MG63 (cell line): ENCODE measurements at places on chromosomes 13 and 19. TPM values are rescaled to one million over a fixed set of nuclear protein-coding genes. Genes with fewer than 3 reads are reported as not detected.

GRCh38 chr19:10333758-10334587 lies 644 bp upstream of the RAVER1 start:
- DNase-seq, result no peak

DNA sequence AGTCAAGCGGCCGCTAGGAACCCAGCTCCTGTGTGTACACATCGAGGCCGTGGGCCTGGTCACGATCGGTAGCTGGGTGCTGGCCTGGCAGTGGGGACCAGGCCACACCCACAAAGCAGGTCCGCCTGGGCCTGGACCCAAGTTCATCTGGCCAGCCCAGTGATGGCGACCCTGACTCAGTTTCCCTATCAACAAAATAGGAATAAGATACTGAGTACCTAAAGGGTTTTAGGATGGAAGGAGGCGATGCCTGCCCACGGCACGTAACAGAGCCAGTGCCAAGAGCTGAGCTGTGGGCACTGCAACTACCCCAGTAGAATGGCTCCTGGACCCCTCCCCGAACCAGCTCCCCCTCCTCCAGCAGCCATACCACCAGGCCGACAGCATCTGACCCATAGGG lies 243.5 kb upstream of the SGCG start:
- DNase-seq, result no peak

The SACS gene
- total RNA-seq, result 32.1 and 51.2 TPM in 2 replicates

The CRX gene
- total RNA-seq, result not detected in 2 replicates

DNA sequence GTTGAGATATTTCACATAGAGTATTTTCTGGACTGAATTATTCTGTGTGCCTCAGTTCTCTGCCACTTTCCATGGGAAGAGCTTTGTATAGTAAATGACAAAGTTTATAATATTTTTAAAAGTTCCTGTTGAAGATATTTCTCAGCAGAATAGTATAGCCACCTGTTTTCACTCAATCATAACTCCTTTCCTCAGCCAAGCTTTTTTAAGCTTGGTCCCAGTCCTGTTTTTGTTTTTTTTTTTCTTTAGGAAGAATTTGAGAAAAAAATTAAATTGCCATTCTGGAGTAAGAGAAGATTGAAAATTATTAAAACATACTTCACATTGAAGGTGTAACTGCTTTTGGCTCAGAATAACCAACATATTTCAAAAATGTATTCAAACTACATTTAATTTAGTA lies 55.5 kb downstream of the ENOX1 start:
- no peak for DNase-seq

DNA sequence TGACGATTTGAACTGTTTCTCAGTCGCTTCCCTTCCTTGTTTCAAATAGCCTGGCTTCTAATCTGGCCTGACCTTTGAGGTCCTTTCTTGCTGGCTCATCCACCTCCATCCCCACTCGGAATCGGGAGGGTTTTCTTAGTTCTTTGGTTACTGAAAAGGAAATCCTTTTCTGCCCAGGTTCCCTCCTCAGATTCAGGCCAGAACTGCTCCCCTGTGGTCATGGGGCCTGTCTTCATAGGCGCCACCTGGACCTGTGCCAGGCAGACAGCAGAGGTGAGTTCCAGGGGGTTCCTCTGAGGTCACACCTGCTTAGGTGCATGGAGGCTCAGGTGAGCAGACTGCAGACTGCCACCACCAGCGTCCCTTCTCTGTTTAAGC lies 62.4 kb downstream of the AKAP11 start:
- no peak for DNase-seq

GRCh38 chr13:32261567-32261966 lies 53.6 kb downstream of the ZAR1L start:
- DNase-seq, result peak; percentile 46

The FXYD1 gene
- not detected in 2 replicates for total RNA-seq

- no peak for DNase-seq
Measured at GRCh38 chr19:56912401-56913112, 72.0 kb upstream of the PEG3 start.

- DNase-seq, result no peak
Measured at GRCh38 chr19:7982103-7982502, 23.3 kb downstream of the ELAVL1 start.

DNA sequence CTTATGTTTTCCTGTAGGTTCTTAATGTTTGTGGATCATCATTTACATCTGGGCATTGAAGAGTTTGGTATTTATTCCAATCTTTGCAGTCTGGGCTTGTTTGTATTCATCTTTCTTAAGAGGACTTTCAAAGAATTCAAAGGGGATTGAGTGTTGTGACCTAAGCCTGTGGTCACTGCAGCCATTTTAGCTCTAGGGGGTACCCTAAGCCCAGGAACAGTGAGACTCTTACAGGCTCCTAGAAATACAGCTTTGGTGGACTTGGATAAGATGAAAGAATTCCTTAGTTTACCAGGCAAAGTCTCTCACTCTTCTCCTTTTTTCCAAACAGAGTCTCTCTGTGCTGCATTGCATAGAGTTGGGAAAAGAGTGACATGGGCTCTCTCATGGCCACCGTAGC lies 2539.0 kb upstream of the PCDH20 start:
- DNase-seq, result no peak

DNA sequence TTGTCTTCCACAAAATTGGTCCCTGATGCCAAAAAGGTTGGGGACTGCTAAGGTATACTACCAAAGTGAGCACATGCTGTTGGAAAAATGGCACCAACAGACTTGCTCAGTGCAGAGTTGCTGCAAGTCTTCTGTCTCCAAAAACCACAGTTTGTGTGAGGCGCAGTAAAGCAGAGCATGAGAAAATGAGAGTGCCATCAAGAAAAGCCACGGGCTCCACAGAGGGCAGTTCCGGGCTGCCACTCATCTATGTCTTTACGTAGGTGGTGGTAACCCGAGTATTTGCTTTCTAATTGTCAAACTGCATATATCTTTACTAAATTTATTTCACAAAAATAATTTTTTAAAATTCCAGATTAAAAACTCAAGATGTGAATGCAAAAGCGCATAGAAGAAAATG lies 123.8 kb downstream of the RNF17 start:
- no peak for DNase-seq

GRCh38 chr13:42078128-42078808 lies 29.8 kb downstream of the DGKH start:
- no peak for DNase-seq

- peak; percentile 49 for DNase-seq
Measured at GRCh38 chr19:42018503-42019193, 24.6 kb upstream of the ATP1A3 start.

DNA sequence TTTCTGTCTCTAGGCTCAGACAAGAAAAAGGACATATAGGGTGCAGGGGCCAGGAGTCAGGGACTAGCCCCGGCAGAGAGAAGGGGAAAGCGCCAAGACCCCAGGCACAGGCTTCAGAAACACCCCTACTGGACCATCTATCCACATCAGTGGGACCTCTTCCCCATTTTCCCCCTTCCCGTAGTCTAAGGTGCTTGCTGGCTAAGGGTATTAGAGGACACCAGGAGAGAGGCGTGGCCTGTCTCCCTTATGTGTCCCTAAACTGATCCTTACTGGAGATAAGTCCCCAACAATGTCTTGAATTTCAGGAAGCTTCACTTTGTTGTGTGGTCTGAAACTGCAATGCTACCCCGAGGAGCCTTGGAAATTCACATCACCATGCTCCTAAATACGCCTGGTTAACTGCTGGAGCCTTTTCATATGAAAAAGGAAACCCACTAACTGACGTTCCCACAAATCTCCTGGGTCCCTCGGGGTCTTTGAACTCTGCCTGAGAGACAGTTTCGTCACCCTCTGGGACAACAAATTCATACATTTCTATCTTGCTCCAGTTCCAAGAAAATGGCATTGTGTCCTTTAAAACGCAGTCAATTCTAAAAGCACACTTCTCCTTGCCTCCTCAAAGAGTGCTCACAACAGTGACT lies 197.7 kb downstream of the COL4A1 start:
- no peak for DNase-seq

DNA sequence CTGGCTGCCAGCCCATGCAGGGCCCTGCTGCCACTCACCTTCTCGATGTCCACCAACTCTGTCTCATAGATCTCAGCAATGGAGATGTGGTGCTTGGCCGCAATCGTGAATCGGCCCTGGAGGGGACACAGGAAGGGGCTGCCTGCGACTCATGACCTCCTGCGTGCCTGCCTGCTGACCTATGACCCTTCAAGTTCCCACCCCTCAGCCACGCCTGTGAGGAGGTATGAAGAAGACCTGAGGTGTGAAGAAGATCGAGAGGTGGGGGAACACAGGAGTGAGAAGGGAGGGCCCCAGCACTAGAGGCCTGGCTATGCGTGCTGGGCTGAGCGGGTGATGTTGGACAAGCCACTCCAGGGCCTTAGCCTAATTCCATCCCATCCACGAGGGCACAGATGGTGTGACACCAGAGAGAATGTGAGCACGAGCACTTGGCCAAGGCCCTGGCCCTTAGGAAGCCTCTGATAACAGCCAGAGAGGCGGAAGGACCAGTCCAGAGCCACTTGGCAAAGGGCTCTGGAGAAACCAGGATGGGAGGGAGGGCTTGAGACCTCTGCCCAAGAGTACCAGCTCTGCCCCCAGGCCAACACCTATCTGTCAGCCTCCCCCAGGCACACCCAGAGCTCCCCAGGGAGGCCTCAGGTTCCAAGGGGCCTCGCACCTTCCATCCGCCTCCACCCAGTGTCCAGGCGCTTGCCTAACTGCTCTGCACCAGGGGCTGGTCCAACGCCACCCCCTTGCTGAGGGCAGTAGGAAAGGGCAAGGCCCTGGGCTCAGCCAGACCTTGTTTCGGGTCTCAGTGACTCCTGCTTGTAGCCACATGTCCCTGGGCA lies 9.6 kb upstream of the KPTN start:
- no peak for DNase-seq

The TMIGD2 gene
- not detected in 2 replicates for total RNA-seq

DNA sequence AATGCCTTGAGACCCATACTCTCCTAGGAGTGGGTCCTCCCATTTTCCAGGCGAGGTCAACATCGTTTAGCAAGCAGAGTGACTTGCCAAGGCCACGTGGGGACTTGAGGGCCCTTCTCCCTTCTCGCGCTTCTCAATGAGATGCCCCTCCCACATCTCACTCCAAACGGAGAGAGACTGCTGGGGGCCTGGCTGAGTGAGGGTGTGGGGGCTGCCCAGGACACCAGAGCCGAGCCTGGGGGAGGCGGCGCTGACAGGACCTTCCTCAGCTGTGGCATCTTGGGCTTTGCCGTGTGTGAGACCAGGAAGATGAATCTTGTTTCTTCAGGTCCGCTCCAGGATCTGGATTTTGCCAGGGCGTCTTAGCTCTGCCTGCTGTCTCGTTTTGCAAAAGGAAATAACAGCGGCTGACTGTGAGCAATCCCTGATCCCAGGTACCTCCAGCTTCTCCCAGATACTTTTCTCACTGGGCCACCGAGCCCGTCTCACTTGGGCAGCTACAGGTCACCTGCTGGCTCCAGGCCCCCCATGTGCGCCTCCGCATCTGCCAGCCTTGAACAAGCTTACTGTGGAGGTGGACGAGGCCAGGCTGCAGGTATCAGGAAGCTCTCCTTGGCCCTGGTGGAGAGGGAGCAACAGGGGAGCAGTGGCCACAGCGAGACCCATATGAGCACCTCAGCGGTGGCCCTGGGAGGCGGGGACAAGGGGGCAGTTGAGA lies 6.0 kb downstream of the COX6B2 start:
- no peak for DNase-seq

- no peak for DNase-seq
Measured at GRCh38 chr13:83168590-83168989, 713.7 kb downstream of the SLITRK1 start.

DNA sequence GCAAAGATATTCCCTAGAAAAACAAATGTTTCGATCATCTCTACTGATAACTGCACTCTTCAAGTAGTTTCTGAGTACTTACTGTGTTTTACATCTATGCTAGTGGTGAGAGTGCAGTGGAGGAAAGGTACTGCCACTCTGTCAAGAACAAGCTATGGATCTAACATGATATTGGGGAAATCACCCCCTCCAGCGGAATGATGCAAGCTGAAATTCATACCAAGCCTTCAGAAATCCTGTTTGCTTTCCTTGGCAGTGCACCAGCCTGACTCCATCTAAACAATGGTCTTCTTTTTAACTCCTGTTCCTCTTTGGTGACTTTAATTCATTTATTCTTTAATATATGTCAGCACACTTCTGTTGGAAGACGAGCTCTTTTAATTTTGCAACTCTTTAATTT lies 238.0 kb downstream of the PCDH9 start:
- DNase-seq, result peak; percentile 47

GRCh38 chr19:18408053-18408476 lies 10.6 kb upstream of the LRRC25 start:
- DNase-seq, result no peak

The BEST2 gene
- 0.30 TPM in 1 of 2 replicates, not detected in the other for total RNA-seq

The ZNF71 gene
- 12.7 and 15.9 TPM in 2 replicates for total RNA-seq
